Brain pericyte (primary cell): ENCODE measurements at places on chromosomes 3 and 15.
A peak's percentile ranks its signal among the peaks of the same experiment; 100 is the strongest.

GRCh38 chr3:78101384-78101783 is 1061.5 kb downstream of the ROBO2 start:
- DNase-seq = peak; percentile 15

GRCh38 chr3:10471054-10471688 is 34.2 kb downstream of the ATP2B2 start:
- no peak for DNase-seq

DNA sequence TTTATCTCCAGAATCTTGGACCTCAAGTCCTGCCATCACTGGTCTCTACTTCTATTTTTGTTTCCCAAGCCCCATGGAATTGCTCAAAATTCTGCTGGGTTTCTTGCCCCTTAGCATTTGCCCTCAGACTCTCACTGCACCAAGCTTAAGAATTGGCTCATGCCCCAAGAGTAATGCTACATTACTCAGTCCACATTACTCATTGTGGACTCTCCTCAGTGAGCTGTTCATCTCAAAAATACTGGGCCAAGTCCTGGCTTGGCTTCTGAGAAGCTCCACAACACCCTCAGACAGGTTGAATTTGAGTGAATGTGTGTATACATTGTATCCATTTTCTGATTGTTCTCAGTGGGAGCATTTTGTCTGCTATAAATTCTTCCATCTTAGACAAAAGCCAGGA is 364.4 kb upstream of the ARHGEF26 start:
- DNase-seq = no peak

- DNase-seq = no peak
Measured at GRCh38 chr3:4060064-4060463, 243.1 kb upstream of the SETMAR start.

DNA sequence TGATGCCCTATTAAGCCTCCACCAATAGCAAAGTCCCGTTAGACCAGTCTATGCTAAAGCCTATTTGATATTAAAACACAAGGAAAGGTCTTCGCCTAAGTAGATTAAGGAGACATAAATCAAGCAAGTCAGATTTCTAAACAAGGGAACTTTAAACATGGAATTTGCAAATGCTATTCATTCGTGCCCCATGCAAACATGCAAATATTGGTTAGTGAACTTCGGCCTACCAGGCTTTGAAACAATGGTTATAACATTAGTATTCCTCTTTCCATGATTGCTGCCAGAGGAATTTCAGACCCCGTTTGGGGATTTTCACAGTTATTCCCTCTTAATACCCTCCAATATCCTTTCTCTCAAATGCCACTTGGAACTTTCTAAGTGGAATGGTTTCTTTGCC is 36.9 kb upstream of the ZNF280D start:
- no peak for DNase-seq

DNA sequence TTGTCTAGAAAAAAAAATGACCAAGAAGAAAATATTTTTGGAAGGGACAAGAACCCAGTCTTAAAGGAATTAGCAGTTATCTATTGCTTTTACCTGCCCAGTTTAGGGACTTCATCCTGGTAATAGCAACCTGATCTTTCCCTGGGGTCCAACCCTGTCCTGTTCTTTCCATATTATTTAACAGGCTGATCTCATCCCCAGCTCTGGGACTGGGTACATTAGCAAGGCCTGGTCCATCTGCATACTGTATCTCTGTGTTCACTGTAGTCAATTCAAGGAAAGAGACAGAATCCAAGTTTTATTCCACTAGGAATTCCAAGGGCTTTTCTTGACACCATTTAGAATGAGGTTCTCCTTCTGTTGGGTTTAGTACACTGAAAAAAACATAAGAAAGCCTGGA is 191.7 kb upstream of the GADL1 start:
- no peak for DNase-seq

DNA sequence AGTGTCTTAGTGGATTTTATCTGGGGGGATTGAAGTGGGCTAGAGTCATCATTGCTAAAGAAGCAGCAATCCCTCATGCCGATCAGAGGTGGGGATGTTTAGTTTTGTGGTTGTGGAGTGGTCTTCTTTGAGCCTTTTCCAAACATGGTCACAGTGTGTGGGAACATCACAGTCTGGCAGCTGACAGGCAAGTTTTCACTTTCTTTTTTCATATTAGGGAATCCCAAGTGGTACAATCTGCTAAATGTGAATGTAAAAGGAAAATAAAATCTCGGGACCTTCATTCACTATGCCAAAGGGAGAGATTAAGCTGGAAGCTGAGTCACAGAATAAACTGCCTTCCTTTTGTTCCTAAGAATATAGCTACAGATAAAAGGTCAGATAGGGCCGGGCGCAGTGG is 10.4 kb upstream of the CX3CR1 start:
- DNase-seq = no peak

GRCh38 chr3:36729204-36730056 is 34.9 kb downstream of the DCLK3 start:
- DNase-seq = no peak

DNA sequence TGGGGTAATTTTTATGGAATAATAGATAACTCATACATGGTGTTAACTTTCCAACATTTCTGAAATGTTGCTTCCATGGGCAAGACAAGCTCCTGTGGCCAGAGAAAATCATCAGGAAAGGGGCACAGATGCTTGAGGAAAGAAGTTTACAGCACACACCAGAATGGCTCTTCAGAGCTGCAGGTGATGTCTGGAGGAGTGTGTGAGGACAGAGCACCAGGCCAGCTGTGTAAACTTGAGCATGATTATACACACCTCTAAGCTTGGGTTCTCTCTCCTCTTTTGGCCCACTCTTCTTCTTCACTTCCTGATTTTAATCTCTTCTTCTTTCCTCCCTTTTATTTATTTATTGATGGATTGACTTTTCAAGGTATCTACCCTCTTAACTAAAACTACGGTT is 676.0 kb downstream of the GRM7 start:
- DNase-seq = no peak

- DNase-seq = no peak
Measured at GRCh38 chr3:103083848-103084631, 649.2 kb downstream of the ZPLD1 start.

GRCh38 chr15:41790756-41791546 is 16.7 kb downstream of the MAPKBP1 start:
- DNase-seq = no peak

- DNase-seq = no peak
Measured at GRCh38 chr3:81958972-81959640, 197.7 kb upstream of the GBE1 start.

GRCh38 chr15:75348562-75349350 is 1.9 kb downstream of the NEIL1 start:
- no peak for DNase-seq

GRCh38 chr3:32595323-32595722 is 24.7 kb upstream of the DYNC1LI1 start:
- DNase-seq = no peak

DNA sequence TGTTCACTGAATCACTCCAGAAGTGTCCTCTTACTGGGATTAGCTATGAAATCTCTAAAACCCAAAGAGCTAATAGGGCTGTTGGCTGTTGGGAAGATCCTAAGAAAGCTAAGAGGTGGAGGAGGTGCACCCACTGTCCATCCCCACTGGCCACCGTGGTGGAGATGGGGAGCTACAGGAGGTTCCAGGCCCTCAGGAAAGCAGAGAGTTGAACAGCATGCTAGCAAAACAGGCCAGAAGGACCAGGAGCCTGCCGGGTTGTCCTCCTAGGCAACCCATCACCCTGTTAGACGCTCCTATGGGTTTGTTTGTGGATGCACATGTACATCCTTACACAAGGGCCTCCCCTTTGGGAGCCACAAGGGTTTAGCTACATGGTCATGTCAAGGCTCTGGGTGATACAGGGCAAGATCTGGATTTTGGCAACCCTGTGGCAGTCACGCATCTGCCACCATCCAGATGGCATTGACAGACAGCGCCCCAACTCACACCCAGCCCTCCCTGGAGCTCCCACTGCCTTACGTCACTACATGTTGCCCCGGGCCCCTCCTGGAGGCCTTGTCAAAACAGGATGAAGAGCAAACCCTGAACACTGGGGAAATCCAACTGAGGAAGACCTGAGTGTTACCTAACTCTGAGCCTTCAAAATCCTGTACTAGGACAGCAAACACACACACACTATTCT is 208.1 kb downstream of the SLCO3A1 start:
- no peak for DNase-seq
